ENCODE measurements at places on chromosomes 5 and 9. TPM values are rescaled to one million over a fixed set of nuclear protein-coding genes. Genes with fewer than 3 reads are reported as not detected.

DBH gene
- total RNA-seq, result not detected

ROR2 gene
- 0.87 TPM for total RNA-seq

OTP gene
- not detected for total RNA-seq

SEMA4D gene
- 24.7 TPM for total RNA-seq

TRIM36 gene
- total RNA-seq, result 0.50 TPM

PGM5 gene
- total RNA-seq, result 150 TPM

STXBP1 gene
- total RNA-seq, result 49.4 TPM

BBLN gene
- 41.7 TPM for total RNA-seq
